ENCODE measurements at places on chromosomes 7 and 10.
A peak's percentile ranks its signal among the peaks of the same experiment; 100 is the strongest.

DNA sequence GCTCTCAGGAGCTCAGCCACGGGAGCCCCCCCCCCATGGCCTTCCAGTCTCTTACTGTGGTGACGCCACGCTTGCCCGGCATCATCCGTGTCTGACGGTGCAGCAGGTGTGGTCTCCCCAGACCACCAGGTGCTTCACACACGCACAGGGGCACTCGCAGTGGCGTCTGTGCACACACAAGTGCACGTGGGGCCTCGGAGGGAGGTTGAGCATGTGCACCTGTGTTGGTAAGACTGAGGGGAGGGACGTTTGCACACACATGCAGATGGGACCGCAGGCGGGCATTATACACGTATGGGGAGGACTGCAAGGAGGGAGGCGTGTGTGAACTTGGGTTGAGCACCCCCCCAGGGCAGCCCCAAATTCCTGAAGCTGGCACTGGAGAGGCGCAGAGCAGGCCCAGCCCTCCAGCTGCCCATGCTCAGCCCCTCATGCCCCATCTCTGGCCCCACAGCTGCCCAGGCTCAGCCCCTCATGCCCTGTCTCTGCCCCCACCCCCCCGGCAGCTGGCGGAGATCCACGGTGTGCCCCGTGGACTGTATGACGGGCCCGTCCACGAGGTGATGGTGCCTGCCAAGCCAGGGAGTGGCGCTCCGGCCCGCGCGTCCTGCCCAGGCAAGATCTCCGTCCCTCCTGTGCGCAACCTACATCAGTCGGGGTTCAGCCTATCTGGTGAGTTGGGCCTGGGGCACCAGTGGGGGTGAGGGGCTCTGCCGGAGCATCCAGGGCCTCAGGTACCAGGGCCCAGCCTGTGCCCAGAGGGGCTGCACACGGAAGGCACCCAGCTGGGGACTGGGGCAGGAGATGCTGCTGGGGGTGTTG is 16.7 kb downstream of the DPYSL4 start:
- DNase-seq, result peak; percentile 7

- no peak for DNase-seq
Measured at GRCh38 chr10:47287805-47288204, 12.2 kb upstream of the GDF10 start.

- DNase-seq, result peak; percentile 82
Measured at GRCh38 chr10:73768881-73769280, 13.0 kb upstream of the CHCHD1 start.

DNA sequence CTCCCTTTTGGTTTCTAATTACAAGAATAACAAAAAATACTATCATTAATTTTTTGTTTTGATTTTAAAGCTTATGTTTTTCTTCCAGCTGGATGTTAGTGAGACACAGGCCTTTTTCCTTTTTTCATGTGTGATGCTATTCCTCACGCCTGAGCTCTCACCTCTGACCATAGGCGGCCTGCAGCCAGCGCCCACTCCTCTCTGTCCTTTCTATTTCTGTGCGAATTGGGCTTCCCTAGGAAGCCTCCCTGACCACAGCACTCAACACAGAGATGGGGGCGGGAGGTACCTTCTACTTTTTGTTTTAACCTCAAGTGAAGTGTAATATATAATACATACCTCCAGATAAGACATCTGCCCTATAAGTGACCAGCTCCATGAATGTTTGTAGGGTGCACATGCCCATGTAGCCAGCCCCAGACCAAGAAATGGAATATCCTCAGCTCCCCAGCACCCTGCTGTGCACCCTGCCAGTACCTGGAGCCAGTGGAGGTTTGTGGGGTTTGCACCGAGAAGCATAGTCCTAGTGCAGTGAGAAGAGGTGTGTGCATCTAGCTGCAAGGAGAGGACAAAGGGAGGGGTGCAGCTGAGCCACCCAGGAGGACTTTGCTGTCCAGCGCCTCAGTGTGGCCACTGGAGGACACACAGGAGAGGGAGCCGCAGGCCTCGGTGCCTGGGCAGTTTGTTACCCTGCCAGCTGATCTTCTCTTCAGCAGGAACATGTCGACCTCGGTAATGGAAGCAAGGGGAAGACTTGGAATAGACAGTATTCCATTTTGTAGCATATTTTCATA is 38.5 kb downstream of the BNIP3 start:
- peak; percentile 45 for DNase-seq

DNA sequence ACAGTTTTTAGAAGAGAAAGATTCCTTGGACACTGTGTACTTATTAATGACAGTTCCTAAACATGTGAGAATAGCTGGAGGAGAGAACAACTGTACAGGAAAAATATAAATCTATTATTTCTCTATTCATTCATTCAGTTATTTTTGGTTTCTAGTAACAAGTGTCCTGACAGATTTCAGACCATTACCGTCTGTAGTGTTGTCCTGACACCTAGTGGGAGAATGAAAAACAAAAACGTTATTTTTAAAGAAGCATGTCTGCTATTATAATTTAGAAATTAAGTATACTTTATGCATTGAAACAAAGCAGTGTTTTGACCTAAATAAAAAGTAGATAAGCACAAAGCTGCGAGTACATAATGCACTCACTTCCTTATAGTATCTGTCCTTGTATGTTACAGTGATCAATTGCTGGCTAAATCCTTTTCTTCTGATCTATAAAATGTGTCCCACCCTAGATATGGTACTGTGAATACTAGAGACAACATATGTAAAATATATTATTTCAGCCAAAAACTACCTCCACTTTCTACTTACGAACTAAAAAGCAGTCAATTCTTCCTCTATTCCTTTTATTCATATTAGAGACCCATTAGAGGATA is 575.6 kb downstream of the ARL4A start:
- no peak for DNase-seq

GRCh38 chr7:137790828-137791227 is 55.9 kb downstream of the DGKI start:
- DNase-seq, result no peak

- DNase-seq, result no peak
Measured at GRCh38 chr7:11458736-11459483, 373.1 kb downstream of the THSD7A start.

- DNase-seq, result no peak
Measured at GRCh38 chr10:98472196-98472595, 25.5 kb upstream of the HPS1 start.

- DNase-seq, result no peak
Measured at GRCh38 chr7:69751026-69751425, 152.8 kb downstream of the AUTS2 start.

Data from T-helper 2 cell (primary cell).